ENCODE measurements at places on chromosomes 2 and 18. TPM values are rescaled to one million over a fixed set of nuclear protein-coding genes. Genes with fewer than 3 reads are reported as not detected.

OR6B2 gene
- not detected for total RNA-seq

LYPD6B gene
- total RNA-seq, result 0.10 TPM

CD8B gene
- total RNA-seq, result not detected

SULT1C4 gene
- total RNA-seq, result 20.1 TPM

KCNIP3 gene
- 0.48 TPM for total RNA-seq

ALPI gene
- total RNA-seq, result not detected

CFC1 gene
- total RNA-seq, result not detected

HOXD4 gene
- 9.4 TPM for total RNA-seq

POTEJ gene
- total RNA-seq, result 0.65 TPM

ACVR1C gene
- not detected for total RNA-seq

IL18R1 gene
- 1.6 TPM for total RNA-seq

SF3B1 gene
- 209 TPM for total RNA-seq

LOXHD1 gene
- not detected for total RNA-seq

NGEF gene
- 0.10 TPM for total RNA-seq

CNDP1 gene
- total RNA-seq, result not detected

CDH7 gene
- total RNA-seq, result not detected

RNF125 gene
- total RNA-seq, result 4.8 TPM

PLB1 gene
- 0.33 TPM for total RNA-seq

ONECUT2 gene
- under 0.01 TPM for total RNA-seq

ACMSD gene
- total RNA-seq, result not detected

SETBP1 gene
- total RNA-seq, result 9.3 TPM

UGT1A10 gene
- not detected for total RNA-seq

GAL3ST2 gene
- not detected for total RNA-seq

L3MBTL4 gene
- total RNA-seq, result 0.33 TPM

SCN3A gene
- total RNA-seq, result not detected

TUBA4A gene
- total RNA-seq, result 24.8 TPM

REG3A gene
- not detected for total RNA-seq

ACVR2A gene
- 10.1 TPM for total RNA-seq

MTLN gene
- 36.6 TPM for total RNA-seq

RGPD6 gene
- 44.2 TPM for total RNA-seq

CRYBA2 gene
- total RNA-seq, result not detected

PID1 gene
- total RNA-seq, result under 0.01 TPM

GPN1 gene
- 40.5 TPM for total RNA-seq

UCN gene
- 0.38 TPM for total RNA-seq

COX7A2L gene
- total RNA-seq, result 211 TPM

GAD1 gene
- not detected for total RNA-seq

AGXT gene
- total RNA-seq, result not detected

ABCG8 gene
- total RNA-seq, result not detected

CD302 gene
- 14.4 TPM for total RNA-seq

SGPP2 gene
- total RNA-seq, result not detected

MC4R gene
- total RNA-seq, result not detected

OSR1 gene
- not detected for total RNA-seq

COL3A1 gene
- total RNA-seq, result 6.2 TPM

KIAA2012 gene
- total RNA-seq, result not detected

FBXO48 gene
- total RNA-seq, result 0.48 TPM

PCARE gene
- not detected for total RNA-seq

MRO gene
- not detected for total RNA-seq

All from vein endothelial cell (primary cell).